Stimulated activated CD8-positive, alpha-beta memory T cell treated with anti-CD3 and anti-CD28 coated beads, Interleukin-7, amount 100 ng/mL, for 48 hours (primary cell): ENCODE measurements at places on chromosomes 3 and 15.

- no peak for DNase-seq
Measured at GRCh38 chr3:98778383-98778782, 15.2 kb downstream of the ST3GAL6 start.

GRCh38 chr3:27888562-27888961, 166.4 kb upstream of the EOMES start:
- DNase-seq, result no peak

GRCh38 chr3:133991637-133992036, 38.1 kb downstream of the SLCO2A1 start:
- no peak for DNase-seq

GRCh38 chr3:123767009-123767372, 117.1 kb downstream of the MYLK start:
- no peak for DNase-seq

GRCh38 chr3:151228666-151229040, 25.6 kb upstream of the GPR171 start:
- DNase-seq, result no peak

DNA sequence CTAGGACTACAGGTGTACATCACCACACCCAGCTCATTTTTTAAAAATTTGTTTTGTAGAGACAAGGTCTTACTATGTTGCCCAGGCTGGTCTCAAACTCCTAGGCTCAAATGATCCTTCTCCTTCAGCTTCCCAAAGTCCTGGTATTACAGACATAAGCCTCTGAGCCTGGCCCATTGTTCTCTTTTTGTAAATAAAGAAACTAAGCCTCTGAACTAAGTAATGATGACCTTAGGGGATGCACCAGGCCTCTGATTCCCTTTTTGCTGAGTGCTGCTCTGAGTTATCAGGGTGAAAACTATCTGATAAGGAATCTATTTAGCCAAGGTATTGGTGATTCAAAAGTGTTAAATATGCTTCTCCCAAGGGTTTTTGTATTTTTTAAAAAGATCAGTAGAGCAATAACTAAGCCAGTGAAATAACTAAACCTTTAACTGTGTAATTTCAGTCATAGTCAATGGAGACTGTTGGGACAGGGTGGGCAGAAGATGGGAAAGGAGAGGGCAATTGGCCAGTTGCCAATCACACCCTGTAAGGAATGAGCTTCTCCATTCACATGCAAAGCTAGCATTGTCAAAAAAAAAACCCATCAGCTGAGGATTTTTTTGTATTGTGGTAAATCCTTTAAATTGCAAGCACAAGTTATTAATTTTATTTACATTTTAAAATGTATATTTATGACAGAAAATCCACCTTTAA, 194.8 kb upstream of the PFN2 start:
- no peak for DNase-seq

DNA sequence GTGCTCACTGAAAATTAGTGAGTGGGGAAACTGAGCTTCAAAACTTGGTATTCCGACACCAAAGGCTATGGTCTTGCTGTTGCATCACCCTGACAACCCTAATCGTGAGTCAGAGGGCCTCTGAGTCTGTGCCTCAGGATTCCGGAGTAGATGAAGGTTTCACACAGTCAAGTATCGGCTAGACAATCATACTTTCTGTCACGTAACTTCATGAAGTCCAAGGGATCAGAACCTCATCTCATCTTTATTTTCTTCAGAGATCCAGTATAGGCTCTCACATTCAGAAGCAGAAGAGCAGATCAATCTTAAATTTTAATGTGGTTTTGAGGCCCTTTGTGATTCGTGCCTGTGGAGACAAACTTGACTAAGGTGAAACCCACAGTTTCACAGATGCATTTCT, 26.1 kb upstream of the NECTIN3 start:
- DNase-seq, result no peak

DNA sequence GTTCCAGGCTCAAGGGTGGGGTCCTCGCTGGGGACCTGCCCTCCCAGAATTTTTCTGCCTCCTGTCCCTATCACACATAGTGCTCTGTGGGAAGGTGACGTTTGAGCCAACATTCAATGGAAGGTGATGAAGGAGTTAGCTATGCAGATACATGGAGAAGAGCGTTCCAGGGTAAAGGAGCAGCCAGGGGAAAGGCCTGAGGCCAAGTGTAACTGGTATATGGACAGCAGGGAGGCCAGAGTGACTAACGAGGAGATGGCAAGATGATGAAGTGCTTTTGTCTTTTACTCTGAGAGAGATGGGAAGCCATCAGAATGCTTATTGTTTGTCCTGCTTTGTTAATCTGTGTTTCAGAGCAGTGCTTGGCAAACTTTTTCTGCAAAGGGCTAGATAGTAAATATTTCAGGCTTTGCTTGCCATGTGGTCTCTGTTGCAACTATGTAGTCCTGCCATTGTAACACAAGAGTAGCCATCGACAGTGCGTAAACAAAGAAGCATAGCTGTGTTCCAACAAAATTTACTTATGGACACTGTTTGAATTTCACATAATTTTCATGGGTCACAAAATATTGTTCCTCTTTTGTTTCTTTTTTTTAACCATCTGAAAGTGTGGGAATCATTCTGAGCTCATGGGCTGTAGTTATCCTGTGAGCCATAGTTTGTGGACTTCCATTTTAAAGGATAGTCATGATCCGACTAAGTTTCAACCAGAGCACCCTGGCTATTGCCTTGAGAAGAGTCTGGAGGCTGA, 25.8 kb upstream of the PIAS1 start:
- no peak for DNase-seq

DNA sequence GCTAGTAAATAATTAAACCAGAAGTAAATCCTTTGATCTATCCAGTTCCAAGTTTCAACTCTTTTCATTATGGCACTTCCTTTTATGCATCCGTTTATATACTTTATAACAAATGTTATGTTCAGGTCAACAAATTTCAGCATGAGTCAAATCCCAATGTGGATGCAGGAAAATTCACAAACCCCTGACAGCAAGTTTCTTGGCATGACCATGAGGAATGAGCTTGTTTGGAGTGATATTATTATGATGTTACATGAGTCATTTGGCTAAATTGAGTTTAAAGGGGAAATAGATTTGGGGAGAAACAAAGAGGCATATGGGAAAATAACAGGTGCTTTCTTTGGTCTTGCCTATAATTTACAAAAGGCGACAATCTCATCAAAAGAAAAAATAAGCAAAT, 32.1 kb upstream of the KCNMB2 start:
- no peak for DNase-seq

DNA sequence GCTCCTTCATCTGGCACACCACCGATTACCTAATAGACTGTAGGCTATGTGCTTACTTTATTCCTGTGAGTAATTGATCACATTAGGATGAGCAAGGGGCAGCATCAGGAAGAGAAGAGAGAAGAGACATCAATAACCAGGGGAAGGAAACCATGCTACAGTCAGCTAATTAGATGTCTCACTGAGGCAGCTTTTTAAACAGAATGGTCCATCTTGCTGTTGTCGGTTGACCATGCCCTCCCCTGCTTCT, 278.4 kb downstream of the RPLP1 start:
- DNase-seq, result no peak

- DNase-seq, result no peak
Measured at GRCh38 chr3:165195640-165196576, at the start of gene SLITRK3. Gene SLITRK3, minus strand, starts transcription at chr3:165196384. Its CDS starts 5,554 bp downstream, at chr3:165190830.

GRCh38 chr3:117358717-117359314, 649.2 kb downstream of the TUSC7 start:
- DNase-seq, result no peak

DNA sequence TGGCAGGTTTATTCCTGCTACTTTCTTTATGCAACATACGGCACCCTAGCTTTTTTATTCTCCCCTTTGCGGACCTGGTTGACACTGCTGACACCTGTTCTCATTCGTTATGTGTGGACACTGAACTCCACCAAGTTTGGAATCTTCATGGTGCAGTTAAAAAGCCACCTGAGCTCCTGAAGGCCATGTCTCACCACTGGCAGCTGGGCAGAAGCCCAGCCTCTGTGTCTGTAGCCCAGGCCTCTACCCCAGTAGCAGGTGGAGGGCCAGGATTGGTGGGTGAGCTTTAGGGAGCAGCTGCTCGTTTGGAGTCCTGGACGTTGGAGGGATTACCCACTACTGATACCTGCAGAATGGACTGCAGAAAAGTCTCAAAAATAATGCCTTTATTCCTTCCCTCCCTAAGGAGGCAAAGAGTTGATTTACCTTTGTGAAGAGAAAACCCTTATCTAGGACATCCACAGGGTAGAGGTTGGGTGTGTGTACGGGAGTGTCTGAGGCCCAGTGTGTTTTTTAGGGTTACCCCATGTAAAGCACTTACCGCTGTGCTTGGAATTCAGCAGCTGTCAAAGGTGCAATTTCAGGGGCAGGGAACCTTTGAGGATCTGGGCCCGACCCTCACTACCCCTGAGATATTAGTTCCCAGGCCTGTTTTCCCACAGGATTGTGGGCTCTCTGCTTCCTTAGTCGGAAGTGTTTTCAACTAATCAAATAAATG, 637 bp upstream of the CCNDBP1 start:
- no peak for DNase-seq

- DNase-seq, result no peak
Measured at GRCh38 chr3:176799675-176800074, 397.6 kb downstream of the TBL1XR1 start.

- DNase-seq, result no peak
Measured at GRCh38 chr3:190224863-190225692, 97.2 kb downstream of the CLDN1 start.

DNA sequence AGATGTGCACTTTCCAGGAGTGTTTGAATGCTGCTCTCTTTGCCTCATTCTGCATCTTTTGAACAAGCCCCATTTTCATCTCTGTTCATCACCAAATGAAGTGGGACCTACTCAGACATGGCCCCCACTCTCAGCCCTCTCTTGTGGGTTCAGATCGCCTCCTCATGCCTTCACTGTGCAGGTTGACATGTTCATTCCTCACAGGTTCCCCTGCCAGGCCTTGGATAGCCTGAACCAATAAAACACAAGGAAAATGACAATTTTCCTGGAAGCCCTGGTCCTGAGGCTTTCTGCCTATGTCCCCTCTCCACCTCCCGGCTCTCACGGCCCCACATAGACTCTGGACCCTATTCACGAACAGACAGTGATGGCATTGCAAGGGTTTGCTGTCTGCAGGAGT, 17.7 kb downstream of the KLF15 start:
- DNase-seq, result no peak

- DNase-seq, result no peak
Measured at GRCh38 chr3:26229801-26230200, 392.8 kb upstream of the LRRC3B start.

- DNase-seq, result no peak
Measured at GRCh38 chr15:44782516-44782915, 46.2 kb downstream of the TRIM69 start.

- DNase-seq, result no peak
Measured at GRCh38 chr15:48842501-48842900, 31.6 kb upstream of the CEP152 start.

- DNase-seq, result no peak
Measured at GRCh38 chr3:144499001-144499930, 527.6 kb downstream of the DIPK2A start.

DNA sequence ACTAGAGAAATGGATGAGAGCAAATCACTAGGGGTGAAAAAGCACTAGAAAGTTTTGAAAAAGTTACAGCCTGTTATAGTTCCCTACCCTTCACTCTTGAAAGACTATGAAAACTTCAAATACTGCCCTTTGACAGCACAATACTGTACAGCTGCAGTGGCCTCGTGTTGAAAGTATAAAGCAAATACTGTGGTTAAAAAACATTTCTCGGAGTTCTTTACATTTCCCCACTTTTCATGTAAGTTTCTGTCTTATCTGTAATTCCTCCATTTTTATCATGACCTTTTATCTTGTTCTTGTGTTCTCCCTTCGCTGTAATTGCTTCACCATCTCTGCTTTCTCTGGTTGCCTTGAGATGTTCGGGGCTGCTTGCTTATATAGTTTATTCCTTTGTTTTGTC, 423.8 kb upstream of the CFAP20DC start:
- no peak for DNase-seq

GRCh38 chr3:47342151-47342550, 38.7 kb upstream of the PTPN23 start:
- DNase-seq, result no peak

GRCh38 chr15:101122266-101122665, 129.6 kb downstream of the CHSY1 start:
- no peak for DNase-seq

DNA sequence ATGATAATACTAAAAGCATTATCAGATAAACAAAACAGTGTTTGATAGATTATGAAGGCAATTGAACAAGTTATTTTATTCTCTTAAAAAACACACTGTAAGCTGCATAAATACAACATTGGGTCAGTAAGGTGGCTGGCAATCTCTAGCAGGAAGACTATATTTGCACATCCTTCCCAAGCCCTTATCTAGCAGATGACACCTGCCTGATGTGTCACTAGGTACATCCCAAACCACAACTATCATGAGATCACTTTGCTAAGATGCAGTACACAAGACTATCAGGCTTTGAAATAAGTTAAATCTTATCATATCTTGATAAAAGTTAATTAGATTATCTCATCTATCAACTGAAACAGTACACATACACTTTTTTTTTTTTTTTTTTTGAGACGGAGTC, 417.4 kb downstream of the MECOM start:
- no peak for DNase-seq

DNA sequence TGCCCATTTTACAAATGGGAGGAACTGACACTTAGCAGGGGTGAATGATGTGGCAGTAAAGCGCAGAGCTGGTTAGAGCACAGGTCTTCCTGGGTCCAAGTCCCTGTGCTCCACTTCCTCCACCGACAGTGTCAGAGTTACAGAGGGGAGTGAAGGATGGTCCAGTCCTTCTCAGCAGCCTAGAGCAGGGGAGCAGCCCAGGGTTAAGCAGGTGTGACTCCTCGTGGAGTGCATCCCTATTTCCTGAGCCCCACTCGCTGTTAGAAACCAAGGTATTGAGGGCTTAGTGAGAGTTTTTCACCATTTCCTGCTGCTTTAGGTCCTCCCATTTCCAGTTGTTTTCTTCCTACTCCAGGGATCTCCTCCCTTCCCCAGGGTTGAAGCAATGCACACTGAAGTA, 75.4 kb downstream of the GHSR start:
- no peak for DNase-seq

DNA sequence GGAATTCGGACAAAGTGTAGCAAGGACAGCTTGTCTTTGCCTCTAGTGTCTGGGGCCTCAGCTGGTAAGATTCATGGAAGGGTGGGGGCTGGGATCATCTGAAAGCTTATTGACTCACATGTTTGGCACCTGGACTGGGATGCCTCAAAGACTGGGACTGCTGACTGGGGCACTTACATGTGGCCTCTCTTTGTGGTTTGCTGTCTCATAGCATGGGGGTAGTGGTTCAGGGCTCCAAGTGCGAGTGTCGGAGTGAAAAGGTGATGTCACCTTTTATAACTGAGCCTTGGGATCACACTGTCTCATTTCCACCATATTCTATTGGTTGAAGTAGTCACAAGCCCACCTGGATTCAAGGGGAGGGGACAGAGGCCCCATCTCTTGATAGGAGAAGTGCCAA, 6.8 kb downstream of the MFSD1 start:
- no peak for DNase-seq

GRCh38 chr15:68818769-68819494, 1.8 kb downstream of the ANP32A start:
- no peak for DNase-seq
